ENCODE measurements at places on chromosomes 5 and 9. TPM values are rescaled to one million over a fixed set of nuclear protein-coding genes. Genes with fewer than 3 reads are reported as not detected.

The TRIP13 gene
- total RNA-seq: 20.8 TPM

The SPINK1 gene
- not detected for total RNA-seq

The PELO gene
- 23.1 TPM for total RNA-seq

The BTNL8 gene
- total RNA-seq: not detected

The SLC46A2 gene
- not detected for total RNA-seq

The TTLL11 gene
- total RNA-seq: 2.8 TPM

The TPM2 gene
- 4.6 TPM for total RNA-seq

The PRRC2B gene
- 174 TPM for total RNA-seq

The C5orf58 gene
- not detected for total RNA-seq

The ARSI gene
- not detected for total RNA-seq

The CENPP gene
- total RNA-seq: 19.4 TPM

The SPINK6 gene
- total RNA-seq: not detected

The CARTPT gene
- not detected for total RNA-seq

The ANKRD34B gene
- not detected for total RNA-seq

The GARNL3 gene
- 0.88 TPM for total RNA-seq

The ECSCR gene
- 0.76 TPM for total RNA-seq

The AGXT2 gene
- not detected for total RNA-seq

The SH2D3C gene
- total RNA-seq: 77.6 TPM

The TLX3 gene
- total RNA-seq: not detected

The FBN2 gene
- not detected for total RNA-seq

The MARVELD2 gene
- total RNA-seq: 0.17 TPM
